ENCODE measurements at places on chromosomes 4 and X.

DNA sequence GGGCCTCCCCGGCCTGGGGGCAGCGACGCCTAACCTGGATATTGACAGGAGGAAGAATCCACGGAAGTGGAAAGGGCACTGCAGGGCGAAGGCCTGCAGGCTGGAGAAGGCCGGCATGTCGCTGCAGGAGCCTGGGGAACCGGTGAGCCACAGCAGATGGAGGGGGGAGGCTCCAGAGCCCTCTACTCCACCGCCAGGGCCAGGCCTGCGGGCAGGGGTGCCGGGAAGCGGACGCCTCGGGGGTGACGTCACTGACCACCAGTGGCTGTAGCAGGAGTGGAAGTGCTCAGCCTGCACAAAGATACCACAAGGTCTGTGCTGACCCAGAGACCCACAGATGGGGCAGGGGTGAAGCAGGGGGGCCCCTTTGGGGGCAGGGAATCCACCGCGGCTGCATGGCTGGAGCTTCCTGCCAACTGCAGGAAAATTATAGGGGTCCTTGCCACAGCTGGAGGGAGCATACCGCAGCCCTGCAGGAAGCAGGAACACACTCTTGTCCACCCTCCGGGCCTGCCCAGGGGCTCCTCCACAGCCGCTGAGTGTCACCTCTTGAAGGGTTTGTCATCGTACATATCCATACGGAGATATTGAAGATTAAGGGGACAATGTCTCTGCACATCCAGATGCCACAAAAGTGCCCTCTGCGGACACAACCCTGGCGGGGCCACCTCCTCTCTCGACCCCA is 7.6 kb upstream of the HTRA3 start:
- no peak for DNase-seq

DNA sequence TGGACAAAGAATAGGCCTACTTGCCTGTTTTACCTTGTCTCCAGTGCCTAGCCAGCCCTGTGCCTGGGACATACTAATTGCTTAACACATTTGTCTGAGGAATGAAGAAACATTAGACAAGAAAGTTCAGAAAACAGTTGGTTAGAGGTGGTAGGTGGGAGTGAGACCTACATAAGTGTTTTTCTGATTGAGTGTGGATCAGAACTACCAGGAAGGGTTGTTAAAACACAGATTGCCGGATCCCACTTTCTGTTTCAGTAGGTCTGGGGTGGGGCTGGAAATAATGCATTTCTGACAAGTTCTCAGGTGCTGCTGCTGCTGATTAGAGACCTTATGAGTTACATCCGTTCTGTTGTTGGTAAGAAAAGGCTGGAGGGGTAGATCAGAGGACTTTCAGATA is 5.7 kb upstream of the JADE1 start:
- DNase-seq, result no peak

GRCh38 chr4:156945532-156945931 is 26.1 kb downstream of the PDGFC start:
- no peak for DNase-seq

GRCh38 chrX:106802388-106803275 is at the start of gene TBC1D8B:
TBC1D8B (plus strand) TSS chrX:106802673; CDS start chrX:106802854, 181 bp downstream.
- no peak for DNase-seq

DNA sequence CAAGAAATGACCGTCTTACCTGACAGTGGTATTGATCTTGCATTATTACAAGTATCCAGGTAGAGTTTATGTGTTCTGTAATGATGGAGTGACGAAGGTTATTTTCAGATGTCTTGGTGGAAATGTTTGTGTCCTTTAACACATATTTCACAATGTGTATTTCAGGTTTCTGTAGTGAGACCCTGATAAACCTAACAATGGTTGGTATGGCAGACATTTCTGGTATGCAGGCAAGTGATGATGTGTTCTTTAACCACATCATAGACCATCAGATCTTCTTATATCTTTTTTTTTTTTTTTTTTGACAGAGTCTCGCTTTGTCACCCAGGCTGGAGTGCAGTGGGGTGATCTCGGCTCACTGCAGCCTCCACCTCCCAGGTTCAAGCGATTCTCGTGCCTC is 14.6 kb upstream of the ATXN3L start:
- DNase-seq, result no peak

All from activated T-cell treated with anti-CD3 and anti-CD28 coated beads for 48 hours (primary cell).